SHP77 (cell line): ENCODE measurements at places on chromosomes 16 and 17.

DNA sequence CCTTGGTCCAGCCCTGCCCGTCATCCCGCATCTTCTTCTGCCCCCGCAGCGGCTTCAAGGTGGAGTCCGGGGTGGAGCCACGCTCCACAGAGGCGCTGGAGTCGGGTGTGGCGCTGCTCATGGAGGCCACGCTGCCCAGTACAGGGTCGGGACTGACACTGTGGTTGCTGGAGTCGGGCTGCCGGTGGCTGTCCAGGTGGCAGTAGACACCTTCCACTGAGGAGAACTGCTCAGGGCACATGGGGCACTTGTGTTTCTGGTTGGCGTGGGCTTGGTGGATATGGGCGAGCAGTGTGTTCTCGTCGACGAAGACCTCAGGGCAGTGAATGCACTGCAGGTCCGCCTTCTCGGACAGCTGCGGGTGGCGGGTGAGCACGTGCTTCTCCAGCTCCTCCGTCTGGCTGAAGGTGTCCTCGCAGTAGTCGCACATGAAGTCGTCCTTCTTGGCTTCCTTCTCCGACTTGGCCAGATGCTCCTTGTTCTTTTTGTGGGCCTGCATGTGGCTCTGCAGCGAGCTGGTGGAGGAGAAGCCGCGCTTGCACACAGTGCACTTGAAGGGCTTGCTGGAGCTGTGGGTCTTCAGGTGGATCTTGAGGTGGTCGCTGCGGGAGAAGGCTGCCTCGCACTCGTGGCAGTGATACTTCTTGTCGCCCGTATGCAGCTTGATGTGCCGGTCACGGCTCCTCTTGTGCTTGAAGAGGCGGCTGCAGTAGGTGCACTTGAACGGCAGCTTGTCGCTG is 217.8 kb downstream of the ZNF423 start:
- DNase-seq, result no peak

GRCh38 chr17:33751702-33752065 is 458.6 kb upstream of the ASIC2 start:
- no peak for DNase-seq

DNA sequence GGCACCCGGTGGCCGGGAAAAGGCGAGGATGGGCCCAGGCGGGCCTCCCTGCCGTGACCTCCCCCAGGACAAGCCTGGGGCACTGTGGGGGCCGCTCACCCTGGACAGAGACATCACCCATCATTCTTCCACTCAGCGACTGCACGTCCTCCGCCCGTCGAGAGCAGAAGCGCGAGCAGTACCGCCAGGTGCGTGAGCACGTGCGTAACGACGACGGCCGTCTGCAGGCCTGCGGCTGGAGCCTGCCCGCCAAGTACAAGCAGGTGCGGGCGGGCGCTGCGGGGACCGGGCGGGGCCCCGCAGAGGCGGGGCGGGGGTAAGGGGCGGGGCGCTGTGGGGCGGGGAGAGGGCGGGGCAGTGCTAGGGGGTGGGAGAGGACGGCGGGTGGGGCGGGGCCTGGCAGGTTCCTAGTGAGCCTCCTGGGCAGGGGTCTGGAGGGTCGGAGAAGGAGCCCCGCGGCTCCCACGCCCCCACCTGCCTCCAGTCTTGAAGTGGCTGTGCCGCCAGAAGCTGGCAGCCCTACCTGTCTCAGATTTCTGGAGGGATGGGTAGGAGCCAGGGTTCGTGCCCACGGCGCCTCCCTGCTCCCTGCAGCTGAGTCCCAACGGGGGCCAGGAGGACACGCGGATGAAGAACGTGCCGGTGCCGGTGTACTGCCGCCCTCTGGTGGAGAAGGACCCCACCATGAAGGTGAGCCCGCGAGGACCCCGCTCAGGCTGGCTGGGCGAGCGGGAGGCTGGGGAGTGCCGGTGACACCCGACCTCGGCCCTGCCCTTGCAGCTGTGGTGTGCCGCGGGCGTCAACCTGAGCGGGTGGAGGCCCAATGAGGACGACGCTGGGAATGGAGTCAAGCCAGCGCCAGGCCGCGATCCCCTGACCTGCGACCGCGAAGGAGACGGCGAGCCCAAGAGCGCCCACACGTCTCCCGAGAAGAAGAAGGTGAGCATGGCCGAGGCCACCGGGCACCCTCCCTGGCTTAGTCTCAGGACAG is 7.5 kb downstream of the NME3 start:
- no peak for DNase-seq

- no peak for DNase-seq
Measured at GRCh38 chr17:74150428-74151025, 53.0 kb upstream of the RPL38 start.

GRCh38 chr17:49508061-49508865 is 13.2 kb downstream of the NGFR start:
- no peak for DNase-seq

DNA sequence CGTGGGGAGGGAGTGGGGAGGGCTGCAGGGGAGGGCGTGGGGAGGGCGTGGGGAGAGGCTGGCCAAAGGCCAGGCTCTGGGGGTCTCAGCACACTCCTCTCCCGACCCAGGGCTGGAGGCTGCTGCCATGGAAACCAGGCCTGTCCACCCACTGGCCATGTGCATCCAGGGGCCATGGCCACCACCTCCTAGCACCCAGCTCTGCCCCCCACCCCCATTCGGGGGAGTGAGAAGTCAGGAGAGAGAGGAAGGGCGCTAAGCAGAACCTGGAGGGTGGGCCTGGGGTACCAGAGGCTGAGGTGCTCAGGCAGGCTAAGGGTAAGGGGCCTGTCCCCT is 29.6 kb downstream of the ENDOV start:
- no peak for DNase-seq

GRCh38 chr17:55437159-55437605 is 15.5 kb upstream of the MMD start:
- DNase-seq, result no peak
